ENCODE measurements at places on chromosomes 1 and 21.

DNA sequence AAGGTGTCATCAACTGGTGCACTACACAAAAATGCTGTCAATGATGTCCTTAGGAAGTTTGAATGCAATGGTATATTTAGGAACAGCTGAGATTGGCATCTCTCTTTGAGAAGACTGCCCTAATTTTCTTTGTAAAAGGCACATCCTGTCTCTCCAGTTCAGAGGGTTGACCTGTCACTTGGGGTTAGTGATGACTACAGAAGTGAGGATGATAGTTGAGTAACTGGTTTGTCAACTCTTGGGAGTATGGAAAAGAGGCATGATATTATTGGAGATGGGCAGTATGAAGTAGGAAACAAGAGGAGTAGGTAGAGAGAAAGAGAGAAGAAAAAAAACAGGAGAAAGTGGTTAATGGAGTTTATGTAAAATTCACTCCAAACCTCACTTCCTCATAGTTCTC lies 40.4 kb upstream of the PIGC start:
- no peak for DNase-seq

DNA sequence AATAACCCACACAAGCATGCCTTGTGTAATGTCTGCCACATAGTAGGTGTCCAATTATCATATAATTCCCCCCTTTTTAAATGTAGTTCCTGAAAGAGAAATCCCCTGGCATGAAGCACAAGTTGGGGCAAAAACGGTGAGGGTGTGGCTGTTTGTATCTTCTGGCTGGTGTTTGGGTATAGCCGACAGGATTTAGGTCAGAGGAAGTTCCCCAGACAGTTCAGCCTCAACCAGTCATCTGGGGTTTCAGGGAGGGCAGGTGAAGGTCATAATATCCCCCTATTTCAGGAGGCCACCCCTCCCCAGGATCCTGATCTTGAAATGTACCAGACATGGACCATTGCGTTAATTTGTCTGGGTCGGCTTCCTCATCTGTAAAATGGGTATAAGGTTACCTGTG lies 29.1 kb upstream of the JUN start:
- no peak for DNase-seq

DNA sequence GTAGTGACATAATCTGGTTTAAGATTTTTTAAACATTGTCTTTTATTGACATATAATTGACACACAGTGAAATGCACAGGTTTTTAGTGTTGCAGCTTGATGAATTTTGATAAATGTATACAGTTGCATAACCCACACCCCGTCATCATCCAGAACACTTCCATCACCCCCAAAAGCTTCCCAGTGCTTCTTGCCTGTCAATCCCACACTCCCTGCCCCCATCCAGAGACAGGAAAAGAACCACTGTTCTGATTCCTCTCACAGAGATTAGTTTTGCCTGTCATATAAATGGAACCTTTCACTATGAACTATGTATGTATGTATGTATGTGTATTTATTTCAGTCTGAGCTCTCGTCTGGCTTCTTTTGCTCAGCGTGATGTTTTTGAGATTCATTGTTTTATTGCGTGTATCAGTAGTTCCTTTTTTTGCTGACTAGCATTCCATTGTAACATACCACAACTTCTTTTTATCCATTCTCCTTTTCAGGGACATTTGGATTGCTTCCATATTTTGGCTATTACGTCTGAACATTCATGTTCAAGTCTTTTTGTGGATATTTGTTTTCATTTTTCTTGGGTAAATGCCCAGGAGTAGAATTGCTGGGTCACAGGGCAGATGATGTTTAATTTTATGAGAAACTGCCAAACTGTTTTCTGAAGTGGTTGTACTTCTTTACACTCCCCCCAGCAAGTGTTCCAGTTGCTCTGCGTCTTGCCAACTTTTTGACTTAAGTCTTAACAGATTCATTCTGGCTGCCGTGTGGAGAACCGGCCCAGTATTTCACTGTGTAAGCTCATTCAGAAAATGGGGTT lies 8.7 kb downstream of the UBIAD1 start:
- DNase-seq: no peak

- DNase-seq: no peak
Measured at GRCh38 chr1:69305621-69306020, 262.1 kb upstream of the LRRC7 start.

DNA sequence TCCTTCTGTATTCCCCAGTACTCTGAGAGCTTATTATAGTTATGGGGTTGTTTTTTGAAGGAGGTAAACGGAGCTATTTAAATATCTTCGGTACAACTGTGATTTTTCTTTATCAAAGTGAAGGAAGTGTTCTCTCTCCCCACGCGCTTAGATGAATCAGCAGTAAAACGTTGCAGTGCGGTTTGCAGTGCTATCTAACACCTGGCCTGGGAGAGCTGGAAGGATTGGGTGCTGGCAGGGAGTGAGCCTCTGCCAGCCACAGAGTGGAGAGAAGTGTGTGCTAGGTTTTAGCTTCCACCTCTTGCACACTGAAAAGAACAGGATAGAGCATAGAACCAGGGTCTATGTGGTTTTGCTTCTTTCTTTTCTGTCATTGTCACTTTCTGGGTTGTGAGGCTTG lies 165.9 kb downstream of the SDCCAG8 start:
- DNase-seq: peak; percentile 56

- DNase-seq: peak; percentile 22
Measured at GRCh38 chr21:14273736-14274538, 58.0 kb downstream of the RBM11 start.

DNA sequence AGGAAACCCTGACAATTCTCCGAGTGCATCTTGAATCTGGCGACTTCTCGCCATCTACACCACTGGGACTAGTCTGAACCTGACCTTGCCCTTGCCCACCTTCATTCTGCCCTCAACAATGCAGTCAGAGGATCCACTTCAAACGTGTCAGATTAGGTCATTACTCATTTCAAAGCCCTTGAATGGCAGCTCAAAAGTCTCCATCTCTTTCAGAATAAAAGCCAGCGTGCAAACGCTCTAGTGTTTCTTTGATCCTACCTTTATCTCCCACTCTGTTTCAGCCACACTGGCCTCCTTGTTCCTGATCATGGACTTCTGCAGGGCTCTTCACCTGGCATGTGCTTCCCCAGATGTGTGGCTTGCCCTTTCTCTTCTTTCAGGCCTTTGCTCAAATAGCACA lies 31.3 kb downstream of the SLC30A1 start:
- DNase-seq: no peak

- DNase-seq: no peak
Measured at GRCh38 chr21:35057428-35057827, 8.3 kb upstream of the RUNX1 start.

- no peak for DNase-seq
Measured at GRCh38 chr1:31084782-31085569, 19.5 kb upstream of the PUM1 start.

DNA sequence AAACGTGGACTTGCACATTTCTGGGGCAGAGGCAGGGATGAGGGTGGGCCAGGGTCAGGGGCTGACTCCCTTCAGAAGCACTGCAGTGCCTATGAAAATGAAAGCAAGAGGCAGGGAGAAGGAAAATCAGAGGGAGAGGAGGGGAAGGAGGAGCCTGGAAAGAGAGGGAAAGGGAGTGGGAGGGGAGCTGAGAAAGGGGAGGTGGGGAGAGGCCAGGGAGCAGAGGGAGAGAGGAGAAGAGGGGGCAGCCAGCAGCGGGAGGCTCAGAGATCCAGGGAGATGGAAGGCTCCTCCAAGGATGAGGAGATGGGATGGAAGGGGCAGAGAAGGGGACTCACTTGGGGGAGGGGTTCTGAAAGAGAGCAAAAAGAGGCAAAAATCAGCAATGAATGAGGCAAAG lies 96.3 kb upstream of the KLHDC7A start:
- DNase-seq: no peak

- no peak for DNase-seq
Measured at GRCh38 chr1:215731699-215732098, 164.6 kb downstream of the KCTD3 start.

DNA sequence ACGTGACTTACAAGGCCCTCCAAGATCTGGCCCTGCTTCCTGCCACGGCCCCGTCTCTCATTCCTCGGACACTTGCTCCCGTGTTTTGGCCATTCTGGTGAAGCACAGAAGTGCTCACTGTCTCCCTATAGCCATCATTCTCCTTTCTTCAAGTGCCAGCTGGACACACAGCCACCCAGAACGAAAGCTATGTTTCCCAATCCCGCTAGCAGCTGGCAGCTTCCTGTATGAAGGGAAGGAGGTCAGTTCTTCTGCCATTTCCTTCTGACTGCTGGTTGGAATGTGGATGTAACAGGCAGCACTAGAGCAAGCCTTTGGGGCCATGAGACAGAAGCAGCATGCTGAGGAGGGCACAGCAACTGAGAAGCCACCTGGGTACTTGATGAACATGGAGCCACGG lies 82.8 kb downstream of the TGFBR3 start:
- no peak for DNase-seq

- DNase-seq: peak; percentile 38
Measured at GRCh38 chr21:45818276-45818903, 163.2 kb upstream of the COL6A1 start.

GRCh38 chr1:32953495-32953894 lies 11.1 kb downstream of the RNF19B start:
- no peak for DNase-seq

- DNase-seq: no peak
Measured at GRCh38 chr1:218514689-218515088, 169.6 kb downstream of the TGFB2 start.

DNA sequence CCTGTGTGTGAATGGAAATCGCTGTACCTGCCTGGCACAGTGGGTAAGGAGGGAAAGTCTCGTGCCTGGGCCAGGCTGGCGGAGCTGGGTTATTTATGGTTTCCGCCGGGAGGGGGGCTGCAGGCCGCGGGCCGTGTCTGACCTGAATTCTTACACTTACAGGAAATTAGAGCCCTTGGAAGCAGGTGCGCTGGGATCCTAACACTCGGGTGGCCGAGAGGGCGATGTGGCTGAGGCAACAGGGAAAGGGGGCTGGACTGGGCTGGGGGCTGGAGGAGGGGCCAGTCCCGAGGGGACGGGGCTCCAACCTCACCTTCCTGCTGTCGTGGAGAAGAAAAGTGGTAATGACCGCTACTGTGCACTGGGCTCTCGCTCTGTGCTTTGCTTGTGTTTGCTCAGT lies 109.4 kb upstream of the WNT4 start:
- DNase-seq: no peak

DNA sequence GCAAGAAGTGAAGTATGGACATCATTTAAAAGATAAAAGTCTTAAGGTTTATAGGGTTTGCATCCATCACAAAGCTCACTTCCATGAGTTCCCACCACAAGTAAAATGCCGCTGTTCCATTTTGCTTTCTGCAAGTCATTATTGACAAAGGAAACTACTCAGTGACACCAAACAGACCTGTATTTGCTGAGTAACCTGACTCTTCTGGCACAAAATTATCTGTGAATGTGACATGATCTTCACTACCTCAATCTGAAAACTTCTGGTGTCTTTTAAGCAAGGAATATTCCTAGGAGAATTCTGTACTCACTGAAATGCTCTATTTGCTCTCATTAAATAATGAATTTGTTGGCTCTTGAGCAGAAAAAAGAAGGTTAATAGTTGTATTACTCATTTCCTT lies 1077.4 kb upstream of the ADGRL4 start:
- no peak for DNase-seq

- peak; percentile 85 for DNase-seq
Measured at GRCh38 chr1:25549273-25550154, 6.1 kb downstream of the LDLRAP1 start.

DNA sequence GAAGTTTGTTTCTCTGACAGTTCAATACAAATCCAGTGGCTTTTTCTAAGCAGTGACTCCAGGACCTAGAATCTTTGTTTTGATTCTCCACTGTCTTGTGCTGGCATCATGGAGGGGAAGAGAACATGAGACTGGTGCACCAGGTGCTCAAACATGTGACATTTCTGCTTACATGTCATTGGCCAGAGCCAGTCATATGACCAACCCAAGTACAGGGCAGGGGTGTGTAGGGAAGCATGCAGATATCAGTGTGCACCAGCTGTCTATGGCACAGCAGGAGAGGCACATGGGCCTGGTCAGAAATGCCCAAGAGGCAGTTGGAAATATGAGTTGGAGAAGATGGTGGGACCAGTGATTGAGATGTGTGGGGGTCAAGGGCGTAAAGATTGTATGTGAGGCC lies 297.0 kb downstream of the HHAT start:
- DNase-seq: no peak

GRCh38 chr21:37815893-37816292 lies 100.4 kb downstream of the KCNJ6 start:
- no peak for DNase-seq

- peak; percentile 64 for DNase-seq
Measured at GRCh38 chr1:55214212-55214933, 791 bp downstream of the USP24 start.

- DNase-seq: no peak
Measured at GRCh38 chr1:232586679-232587078, 43.3 kb downstream of the SIPA1L2 start.

DNA sequence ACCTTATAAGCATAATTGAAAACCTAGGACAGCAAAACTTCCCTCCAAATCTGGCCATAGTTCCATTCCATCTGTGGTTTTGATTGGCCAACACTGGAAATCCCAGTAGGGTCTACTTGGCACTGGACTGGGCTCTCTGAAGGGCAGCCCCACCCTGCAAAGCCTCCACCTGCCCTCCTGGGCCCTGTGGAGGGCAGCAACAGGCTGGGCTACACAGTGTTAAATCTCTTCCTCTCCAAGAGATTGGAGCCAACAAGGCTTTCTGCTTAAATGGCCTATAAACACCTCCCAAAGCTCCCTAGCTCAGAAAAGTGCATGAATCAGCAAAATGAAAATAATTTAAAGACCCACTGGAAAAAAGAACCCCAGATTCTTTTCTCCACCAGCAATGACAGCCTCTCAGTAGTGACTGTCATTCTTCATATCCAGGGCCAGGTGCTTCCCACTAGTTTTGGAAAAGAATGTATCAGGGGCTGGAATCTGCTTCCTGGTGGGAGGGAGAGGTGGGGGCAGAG lies 58.5 kb downstream of the BEND5 start:
- DNase-seq: no peak

- DNase-seq: no peak
Measured at GRCh38 chr1:226588484-226588883, 39.9 kb downstream of the STUM start.

GRCh38 chr1:228142701-228143136 lies 2.6 kb downstream of the GUK1 start:
- DNase-seq: no peak

- DNase-seq: no peak
Measured at GRCh38 chr1:40944326-40944725, 35.2 kb upstream of the CTPS1 start.

GRCh38 chr1:5977494-5978444 lies 14.5 kb downstream of the NPHP4 start:
- DNase-seq: no peak

- DNase-seq: no peak
Measured at GRCh38 chr1:54834007-54834541, 33.0 kb upstream of the TTC22 start.

- no peak for DNase-seq
Measured at GRCh38 chr1:199312626-199313025, 673.8 kb downstream of the PTPRC start.

GRCh38 chr1:244211559-244211944 lies 160.5 kb downstream of the ZBTB18 start:
- no peak for DNase-seq

Measured in activated T-cell treated with anti-CD3 and anti-CD28 coated beads, Interleukin-2, amount 50 U/mL, for 48 hours (primary cell).